ENCODE measurements at places on chromosomes 4 and X. TPM values are rescaled to one million over a fixed set of nuclear protein-coding genes. Genes with fewer than 3 reads are reported as not detected.

- no peak for DNase-seq
These were observed 400.7 kb upstream of the FAT1 start for GRCh38 chr4:187124331-187124730.

GRCh38 chr4:15457406-15458201 is 12.1 kb upstream of the CC2D2A start:
- DNase-seq, result no peak

DNA sequence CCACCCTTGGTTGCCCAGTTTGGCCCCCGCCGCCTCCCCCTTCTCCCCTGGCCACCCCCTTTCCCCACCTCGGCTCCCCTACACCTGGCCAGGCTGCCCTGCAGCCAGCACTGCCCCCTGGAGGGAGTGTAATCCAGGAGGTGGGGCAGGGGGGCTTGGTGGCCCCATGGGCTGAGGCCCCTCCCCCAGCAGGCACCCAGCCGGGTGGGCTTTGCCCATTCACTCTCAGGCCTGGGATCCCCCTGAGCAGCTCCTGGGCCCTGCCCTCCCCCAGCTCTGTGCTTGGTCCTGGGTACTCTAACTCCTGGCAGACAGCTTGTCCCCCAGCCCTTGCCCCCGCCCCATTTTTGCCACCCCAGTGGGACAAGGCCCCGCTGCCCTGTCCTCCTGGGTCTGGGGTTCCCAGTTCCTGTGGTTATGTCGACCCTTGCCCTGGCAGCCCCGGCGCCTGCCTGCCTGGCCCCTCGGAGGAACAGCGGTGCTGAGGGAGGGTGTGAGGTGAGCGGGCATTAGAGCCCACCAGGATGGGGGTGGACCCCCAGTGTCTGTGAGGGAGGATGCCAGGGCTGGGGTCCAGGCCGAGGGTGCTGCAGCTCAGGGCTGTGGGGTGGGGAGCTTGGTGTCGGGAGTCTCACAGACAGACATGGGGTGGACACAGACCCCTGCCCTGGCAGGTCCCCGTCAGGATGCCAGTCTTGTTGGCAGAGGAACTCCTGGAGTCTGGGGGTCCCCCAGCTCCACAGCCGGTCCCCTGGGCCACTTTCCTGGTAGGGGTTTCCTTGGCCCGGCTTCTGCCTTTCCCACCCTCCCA is 10.2 kb downstream of the NAT8L start:
- no peak for DNase-seq

- DNase-seq, result no peak
These were observed 66.6 kb downstream of the METTL14 start for GRCh38 chr4:118751629-118752323.

GRCh38 chr4:12852338-12853307 is 631.5 kb downstream of the RAB28 start:
- DNase-seq, result peak; percentile 10

GRCh38 chr4:21447301-21448054 is 501.1 kb downstream of the KCNIP4 start:
- DNase-seq, result no peak

- no peak for DNase-seq
These were observed 7.6 kb downstream of the SLC25A14 start for GRCh38 chrX:130347321-130347720.

GRCh38 chr4:169159624-169160171 is 111.1 kb downstream of the SH3RF1 start:
- DNase-seq, result no peak

- DNase-seq, result no peak
These were observed 579.1 kb downstream of the SPOCK3 start for GRCh38 chr4:166655231-166655630.

DNA sequence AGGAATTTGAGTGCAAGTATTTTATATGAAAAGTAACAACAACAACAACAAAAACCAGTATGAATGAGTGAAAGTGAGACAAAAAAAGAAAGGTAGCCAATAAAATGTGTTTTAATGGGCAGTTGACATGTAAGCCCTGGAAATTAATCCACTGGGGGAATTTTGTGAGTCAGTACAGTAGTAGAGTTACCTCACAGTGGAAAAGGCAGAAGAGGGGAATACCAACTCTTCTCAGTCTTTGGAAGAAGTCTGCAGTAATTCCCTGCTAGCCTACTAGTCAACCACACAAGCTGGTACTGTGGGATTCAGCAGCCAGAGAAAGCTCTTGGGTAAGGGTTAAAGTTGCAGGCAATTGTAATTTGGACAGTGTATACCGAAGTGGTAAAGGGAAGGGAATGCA is 76.3 kb upstream of the IL15 start:
- no peak for DNase-seq

DNA sequence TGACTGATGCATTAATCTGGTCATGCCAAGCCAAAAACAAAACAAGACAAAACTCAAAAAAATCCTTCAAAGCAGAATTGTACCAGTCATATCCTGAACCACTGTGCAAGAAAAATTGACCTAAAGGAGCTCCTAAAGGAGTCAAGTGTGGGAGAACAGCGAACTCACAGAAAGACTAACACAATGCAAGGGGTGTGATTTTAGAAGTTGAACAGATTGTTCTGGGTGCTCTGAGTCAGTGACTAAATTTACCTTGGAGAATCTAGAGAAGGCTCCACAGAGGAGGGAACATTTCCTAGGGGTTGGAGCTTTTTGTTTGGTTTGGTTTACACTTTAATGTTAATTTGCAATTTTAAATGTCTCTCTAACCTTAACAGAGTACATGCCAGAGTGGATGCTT is 48.9 kb upstream of the PHF8 start:
- no peak for DNase-seq

GRCh38 chr4:147160908-147161513 is 215.3 kb upstream of the TTC29 start:
- no peak for DNase-seq

DNA sequence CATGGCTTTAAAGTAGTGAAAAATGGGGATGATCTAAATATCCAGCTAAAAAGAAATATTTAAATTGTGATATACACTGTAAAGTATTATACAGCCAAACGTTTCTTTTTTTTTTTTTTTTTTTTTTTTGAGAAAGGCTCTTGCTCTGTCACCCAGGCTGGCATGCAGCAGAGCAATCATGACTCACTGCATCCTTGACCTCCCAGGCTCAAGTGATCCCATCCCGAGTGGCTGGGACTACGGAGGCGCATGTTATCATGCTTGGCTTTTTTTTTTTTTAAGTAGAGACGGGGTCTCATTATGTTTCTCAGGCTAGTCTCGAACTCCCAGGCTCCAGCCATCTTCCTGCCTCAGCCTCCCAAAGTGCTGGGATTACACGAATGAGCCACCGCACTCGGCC is 17.1 kb downstream of the SMIM14 start:
- no peak for DNase-seq

DNA sequence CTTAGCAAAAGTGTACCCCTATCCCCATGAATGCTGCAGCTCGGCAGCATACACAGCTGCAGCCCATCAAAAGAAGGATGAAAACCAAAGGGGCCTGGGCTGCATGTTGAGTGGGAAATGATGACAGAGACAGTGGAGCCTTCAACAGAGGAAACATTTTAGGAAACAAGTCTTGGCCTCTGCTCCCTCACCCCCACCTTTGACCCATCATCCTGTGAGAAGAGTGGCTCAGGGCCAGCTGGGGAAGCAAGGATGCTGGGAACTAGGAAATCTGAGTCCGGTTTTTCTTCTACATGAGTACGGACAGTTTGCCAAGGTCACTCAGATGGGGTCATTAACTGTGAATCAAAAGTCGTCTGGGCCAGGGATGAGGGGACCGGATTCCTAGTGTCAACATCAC is 37.2 kb downstream of the IDS start:
- no peak for DNase-seq

DNA sequence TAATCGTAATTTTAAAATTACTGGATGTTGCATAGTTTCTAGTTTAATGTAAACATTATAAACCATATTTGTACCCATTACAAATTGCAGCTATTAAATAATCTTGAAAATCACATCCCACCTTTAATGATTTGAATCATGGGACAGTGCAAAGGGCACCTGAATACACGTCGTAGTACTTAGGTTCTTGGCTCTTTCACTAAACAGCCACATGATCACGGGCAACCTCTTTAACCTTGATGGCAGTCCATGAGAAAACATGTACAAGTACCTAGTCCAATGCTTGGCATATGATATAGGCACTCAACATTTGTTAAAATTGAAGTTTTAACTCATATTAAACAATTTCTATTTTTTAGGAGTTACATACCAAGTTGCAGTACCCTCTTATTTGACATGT is 11.8 kb upstream of the FBXL5 start:
- DNase-seq, result no peak

GRCh38 chr4:7524064-7524682 is 89.4 kb upstream of the PSAPL1 start:
- no peak for DNase-seq

GRCh38 chr4:10333942-10334341 is 123.3 kb downstream of the ZNF518B start:
- no peak for DNase-seq

DNA sequence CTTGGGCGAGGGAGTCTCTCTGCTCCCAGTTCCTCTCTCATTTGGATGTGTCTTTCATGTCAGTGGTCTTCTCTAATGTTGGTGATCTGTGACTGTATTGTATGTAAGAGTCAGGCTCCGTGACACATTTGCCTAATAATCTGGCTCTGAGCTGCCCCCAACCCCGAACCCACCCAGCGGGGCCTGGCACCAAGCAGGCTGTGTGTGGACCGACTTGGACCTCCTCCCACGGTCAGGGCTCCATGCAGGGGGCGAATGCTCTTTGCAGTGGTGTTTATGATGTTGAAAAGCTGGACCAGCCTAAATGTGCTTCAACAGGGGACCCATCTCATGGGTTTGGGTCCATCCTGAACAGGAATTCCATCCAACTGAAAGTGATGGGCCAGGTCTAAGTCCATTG is 47.0 kb upstream of the ADRA2C start:
- no peak for DNase-seq

DNA sequence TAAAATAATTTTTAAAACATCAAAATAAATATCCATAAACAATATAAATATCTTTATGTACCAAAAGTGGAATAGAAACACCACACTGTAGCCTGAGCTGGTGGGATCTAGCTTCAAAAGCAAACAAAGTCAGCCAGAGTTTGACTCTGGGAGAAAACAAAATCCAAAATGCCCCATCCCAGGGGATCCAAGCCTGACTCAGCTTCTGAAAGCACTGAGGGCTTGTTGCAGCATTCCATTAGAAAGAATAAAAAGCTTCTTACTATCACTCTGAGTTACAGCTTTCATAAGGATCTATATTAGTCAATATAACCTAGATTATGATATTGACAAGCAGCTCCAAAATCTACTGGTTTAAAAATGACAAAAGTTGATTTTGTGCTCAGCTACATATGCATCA is 149.7 kb upstream of the ANKRD50 start:
- DNase-seq, result no peak

DNA sequence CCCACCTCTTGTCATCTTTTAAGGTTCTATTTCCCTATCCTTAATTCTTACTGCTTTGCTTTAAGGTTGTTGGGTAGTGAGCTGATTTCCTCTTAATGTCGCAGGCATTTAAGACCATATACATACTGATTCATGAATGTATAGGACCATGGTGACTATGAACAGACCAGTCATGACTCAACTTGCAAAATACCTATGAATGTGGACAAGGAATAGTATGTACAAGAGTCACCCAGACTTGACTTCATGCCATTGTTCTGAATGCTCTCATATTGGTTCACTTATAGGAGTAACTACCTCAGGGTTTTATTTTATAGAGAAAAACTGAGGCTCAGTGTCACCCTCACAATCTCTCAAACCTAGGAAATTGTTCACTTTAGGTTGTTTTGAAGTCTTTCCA is 44.3 kb downstream of the CCNG2 start:
- no peak for DNase-seq

GRCh38 chr4:186712690-186713089 is 11.0 kb downstream of the FAT1 start:
- DNase-seq, result no peak

DNA sequence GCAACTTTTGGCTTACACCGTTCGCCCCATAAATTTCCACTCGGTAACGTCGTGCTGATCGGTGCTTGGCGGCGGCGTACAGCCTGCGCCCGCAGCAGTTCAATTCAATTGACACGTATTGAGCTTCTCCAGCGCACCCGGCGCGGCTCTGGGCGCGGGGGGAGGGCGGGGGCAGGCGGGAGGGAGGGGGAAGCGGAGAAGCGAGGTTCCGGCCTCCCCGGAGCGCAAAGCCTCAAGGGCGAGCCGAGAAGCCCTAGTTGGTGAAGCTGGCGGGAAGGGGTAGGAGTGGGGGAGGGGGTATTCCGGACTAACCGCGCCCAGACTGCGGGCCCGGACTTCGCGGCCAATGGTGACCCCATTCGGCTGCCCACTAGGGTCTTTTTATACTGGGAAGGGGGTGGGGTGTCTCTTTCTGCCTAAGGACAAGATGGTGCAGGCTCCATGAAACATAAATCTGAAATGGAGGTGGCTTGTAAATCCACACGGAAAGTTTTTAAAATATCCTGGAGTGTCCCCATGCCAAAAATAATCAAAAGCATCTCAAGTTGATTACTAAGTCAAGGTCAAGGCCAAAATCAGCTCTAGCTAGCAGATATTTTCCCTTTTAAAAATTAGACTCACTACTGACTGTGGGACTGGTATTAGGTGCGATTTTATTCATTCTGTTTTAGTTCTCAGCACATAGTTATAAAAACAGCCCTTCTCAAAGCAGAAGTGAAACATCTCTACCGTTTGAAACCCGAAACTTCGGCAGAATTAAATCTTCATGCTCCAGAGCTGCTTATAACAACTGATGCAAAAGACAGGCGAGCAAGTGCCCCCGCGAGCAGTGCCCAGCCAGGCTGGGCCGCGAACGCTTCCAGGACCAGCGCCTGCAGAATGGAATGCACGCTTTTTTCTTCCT is 1.5 kb upstream of the BCOR start:
- DNase-seq, result peak; percentile 16

DNA sequence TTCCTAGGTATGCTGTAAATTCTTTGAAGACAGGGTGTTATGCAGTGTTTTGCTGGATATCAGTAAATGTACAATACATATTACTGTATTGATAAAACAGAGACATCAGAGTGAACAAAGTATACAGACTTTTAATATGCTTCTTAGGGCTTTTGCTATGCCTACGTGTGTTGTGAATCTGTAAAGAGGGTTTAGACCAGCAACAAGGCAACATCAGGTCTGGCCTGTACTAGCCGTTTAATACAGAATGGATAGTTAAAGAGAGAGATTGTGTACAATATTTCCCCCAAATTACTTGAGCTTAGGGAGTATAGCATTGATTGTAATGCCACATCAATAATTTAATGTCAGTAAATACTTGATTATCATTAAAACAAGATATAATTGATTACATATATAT is 75.2 kb downstream of the PAQR3 start:
- no peak for DNase-seq

- DNase-seq, result no peak
These were observed 10.1 kb downstream of the PDLIM3 start for GRCh38 chr4:185524888-185525863.

RENBP gene
- total RNA-seq, result 2.4 TPM

GAGE12H gene
- not detected for total RNA-seq

ZNF732 gene
- 2.3 TPM for total RNA-seq

TENT5D gene
- total RNA-seq, result 0.23 TPM

PNMA6F gene
- not detected for total RNA-seq

PABPC1L2A gene
- 0.14 TPM for total RNA-seq

PABPC1L2B gene
- total RNA-seq, result not detected

IQCM gene
- not detected for total RNA-seq

TCEAL6 gene
- total RNA-seq, result not detected

BEND2 gene
- 3.9 TPM for total RNA-seq

SOWAHB gene
- total RNA-seq, result 3.9 TPM

FTHL17 gene
- not detected for total RNA-seq

RHOXF1 gene
- not detected for total RNA-seq

SPANXB1 gene
- not detected for total RNA-seq

TAF7L gene
- total RNA-seq, result not detected

SSX2 gene
- 12.4 TPM for total RNA-seq

PRPS1 gene
- 37.6 TPM for total RNA-seq

KLF8 gene
- total RNA-seq, result 5.6 TPM

FANCB gene
- 2.4 TPM for total RNA-seq

IRAK1 gene
- total RNA-seq, result 122 TPM
